ENCODE measurements at places on chromosomes 7 and 10. TPM values are rescaled to one million over a fixed set of nuclear protein-coding genes. Genes with fewer than 3 reads are reported as not detected.

- no peak overlapping the region for H3K27ac ChIP-seq
- H3K4me1 ChIP-seq, result no peaks in the 10 kb centered on the region
- no peaks in the 10 kb centered on the region for H3K36me3 ChIP-seq
- DNase-seq, result no peak
- H3K4me3 ChIP-seq, result no peak overlapping the region
Observed at GRCh38 chr10:132137111-132138072, 49.4 kb upstream of the DPYSL4 start.

DNA sequence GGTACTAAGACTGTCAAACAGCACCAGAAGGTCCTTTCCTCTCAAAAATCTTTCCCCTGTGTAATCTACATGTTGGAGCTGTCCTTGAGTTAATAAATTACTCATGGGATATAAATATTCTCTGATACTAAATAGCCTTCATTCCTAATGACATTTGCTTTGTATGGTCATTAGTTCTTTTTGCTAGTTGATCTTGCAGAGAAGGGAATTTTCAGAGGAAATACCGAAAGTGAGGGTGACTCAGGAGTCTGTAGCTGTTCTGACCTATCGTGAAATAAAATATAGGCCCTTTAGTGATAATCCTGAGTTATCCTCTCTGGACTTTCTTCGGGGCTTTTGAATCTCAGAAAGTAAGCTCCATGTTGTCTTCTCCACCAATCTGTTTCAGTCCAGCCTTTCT lies 19.4 kb upstream of the CLDN12 start:
- peak overlapping the region; percentile 34 for H3K27ac ChIP-seq
- peaks cover 55% of the 10 kb centered on the region for H3K36me3 ChIP-seq
- no peak for DNase-seq
- H3K4me1 ChIP-seq, result no peaks in the 10 kb centered on the region

DNA sequence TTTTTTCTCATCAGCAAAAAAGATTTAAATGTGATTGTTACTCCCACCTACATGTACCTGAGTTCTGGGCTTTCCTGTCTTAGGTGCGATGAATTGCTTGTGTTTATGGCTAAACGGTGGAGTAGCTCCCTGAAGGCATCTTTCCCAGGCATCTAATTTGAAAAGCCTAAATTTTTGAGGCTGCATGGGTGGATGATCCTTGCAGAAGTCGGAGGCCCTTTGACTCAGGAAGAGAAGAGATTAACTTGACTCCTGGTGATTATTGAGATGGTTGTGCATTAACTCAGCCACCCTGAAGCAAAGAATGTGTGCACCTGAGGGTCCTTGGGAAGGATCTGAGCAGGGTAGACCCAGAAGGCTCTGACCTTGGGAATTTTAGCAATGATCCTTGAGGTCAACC lies 155.6 kb upstream of the SEMA3C start:
- H3K36me3 ChIP-seq, result no peaks in the 10 kb centered on the region
- no peak for DNase-seq

GRCh38 chr7:49776994-49777393 lies 3.6 kb downstream of the VWC2 start:
- no peak overlapping the region for H3K4me3 ChIP-seq
- peaks cover 33% of the 10 kb centered on the region for H3K27me3 ChIP-seq
- peaks cover 5% of the 10 kb centered on the region for H3K4me1 ChIP-seq
- no peaks in the 10 kb centered on the region for H3K36me3 ChIP-seq
- no peak overlapping the region for H3K27ac ChIP-seq

DNA sequence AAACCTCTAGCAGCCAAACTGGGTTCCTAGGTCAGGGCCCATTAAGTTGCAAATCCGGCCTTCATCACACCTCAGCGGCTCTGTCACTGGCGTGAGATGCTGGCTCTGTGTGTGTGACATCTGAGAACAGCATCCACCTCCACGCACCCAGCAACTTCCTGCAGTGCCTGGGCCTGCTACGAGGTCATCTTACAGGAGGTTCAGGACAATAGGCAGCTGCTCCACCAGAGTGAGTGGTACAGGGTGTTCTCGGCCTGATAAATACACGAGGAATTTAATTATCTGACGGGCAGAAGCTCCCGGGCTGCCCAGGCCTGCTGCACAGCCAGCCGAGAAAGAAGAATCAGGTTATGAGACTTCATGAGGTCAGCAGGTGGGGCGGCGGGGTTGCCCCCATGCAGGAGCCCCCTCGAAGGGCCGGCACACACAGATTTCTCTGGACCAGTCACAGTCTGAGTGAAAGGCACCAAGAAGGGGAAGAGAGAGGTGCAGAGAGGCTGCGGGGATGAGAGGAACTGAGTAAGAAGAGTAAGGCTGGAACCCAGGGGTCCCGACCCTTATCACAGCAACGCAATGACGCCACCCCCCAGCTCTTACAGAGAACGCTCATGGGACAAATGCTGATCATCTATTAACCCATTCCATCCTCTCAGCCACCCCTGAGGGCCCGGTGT lies 49.3 kb downstream of the CALML3 start:
- DNase-seq, result no peak
- no peaks in the 10 kb centered on the region for H3K4me1 ChIP-seq
- H3K27ac ChIP-seq, result no peak overlapping the region
- no peak overlapping the region for H3K4me3 ChIP-seq

DNA sequence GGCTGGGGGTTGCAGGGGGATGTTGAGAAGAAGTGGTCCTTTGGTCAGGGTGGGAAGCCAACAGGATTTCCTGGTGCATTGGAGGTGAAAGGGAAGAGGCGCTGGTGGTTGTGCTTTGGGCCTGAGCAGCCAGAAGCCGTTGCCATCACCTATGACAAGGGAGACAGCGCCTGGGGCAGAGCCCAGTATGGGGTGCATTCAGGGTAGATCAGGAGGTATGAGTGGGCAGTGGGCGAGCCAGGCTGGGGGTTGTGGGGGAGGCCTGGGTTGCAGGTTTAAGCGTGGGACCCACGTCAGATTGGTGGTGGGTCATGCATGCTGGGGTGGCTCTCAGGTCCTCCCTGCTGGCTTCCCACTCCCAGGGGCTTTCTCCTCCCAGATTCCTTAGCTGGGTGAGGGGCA lies 6.3 kb upstream of the PILRB start:
- H3K27me3 ChIP-seq, result no peaks in the 10 kb centered on the region
- DNase-seq, result peak; percentile 45
- peaks cover 62% of the 10 kb centered on the region for H3K36me3 ChIP-seq

- no peaks in the 10 kb centered on the region for H3K27me3 ChIP-seq
- H3K27ac ChIP-seq, result no peak overlapping the region
- H3K4me3 ChIP-seq, result no peak overlapping the region
- peaks cover 44% of the 10 kb centered on the region for H3K4me1 ChIP-seq
- no peak for DNase-seq
Observed at GRCh38 chr10:12357525-12358151, 8.3 kb downstream of the CAMK1D start.

The NSUN5 gene
- 59.6 TPM for total RNA-seq
